ENCODE measurements at places on chromosomes 4 and X.
A peak's percentile ranks its signal among the peaks of the same experiment; 100 is the strongest.

DNA sequence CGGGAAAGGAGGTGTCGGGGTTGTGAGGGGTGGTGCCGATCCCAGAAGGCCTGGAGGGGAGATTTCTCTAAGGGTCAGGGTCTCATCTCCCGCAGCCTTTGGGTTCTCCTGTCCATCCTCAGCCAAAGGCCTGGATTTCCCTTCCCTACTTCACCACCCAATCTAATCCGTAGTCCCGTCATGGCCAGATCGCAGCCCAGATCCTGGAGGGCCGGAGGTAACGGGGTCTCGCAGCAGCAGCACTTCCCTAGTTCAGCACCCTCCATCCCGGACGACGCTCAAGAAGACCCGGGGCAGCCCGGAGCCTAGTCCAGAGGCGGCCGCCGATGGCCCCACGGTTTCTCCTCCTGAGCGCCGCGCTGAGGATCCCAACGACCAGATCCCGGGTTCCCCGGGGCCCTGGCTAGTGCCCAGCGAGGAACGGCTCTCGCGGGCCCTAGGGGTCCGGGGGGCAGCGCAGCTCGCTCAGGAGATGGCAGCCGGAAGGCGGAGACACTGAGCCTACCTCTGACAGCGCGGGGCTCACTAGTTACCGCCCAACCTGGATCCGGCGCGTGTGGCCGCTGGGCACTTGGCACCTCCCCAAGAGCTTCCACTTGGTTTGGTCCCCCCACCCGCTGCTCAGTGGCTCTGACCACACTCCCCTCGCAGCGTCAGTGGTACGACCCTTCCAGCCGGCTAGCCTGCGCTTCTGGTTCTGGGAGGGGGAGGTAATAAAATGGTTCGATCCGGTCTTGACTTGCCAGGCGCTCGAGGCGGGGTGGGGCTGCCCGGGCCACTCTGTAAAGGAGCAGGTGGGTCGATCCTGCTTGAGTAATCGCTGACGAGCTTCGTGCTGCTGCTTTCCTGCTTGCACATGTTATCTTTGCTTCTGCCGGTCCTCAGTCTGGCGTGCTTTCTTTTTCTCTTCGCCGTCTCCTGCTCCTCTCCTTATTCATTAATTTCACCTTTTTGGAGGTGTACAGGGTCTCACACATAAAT, 3.6 kb downstream of the MAGIX start:
- DNase-seq, result peak; percentile 94

GRCh38 chr4:20085156-20085555, 166.5 kb upstream of the SLIT2 start:
- DNase-seq, result no peak

DNA sequence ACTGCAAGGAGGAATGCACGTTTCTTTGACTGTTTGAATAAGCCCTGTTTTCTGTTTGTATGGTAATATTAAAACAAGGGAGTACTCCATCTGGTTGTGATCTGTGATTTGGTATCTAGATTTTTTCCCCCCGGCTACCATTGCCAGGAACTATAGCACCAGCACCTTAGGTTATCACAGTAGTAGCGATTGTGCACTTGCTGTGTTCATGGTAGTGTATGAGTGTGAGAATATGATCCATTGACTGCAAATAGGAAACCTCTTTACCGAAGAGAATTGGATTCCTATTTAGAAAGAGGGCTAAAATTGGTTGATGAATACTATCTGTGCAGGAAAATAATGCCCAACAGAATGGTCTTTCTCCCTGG, 69.9 kb downstream of the LARP7 start:
- DNase-seq, result no peak

GRCh38 chr4:86220121-86220520, 139.7 kb downstream of the MAPK10 start:
- DNase-seq, result no peak

GRCh38 chr4:76498550-76498949, 63.5 kb downstream of the SHROOM3 start:
- no peak for DNase-seq

DNA sequence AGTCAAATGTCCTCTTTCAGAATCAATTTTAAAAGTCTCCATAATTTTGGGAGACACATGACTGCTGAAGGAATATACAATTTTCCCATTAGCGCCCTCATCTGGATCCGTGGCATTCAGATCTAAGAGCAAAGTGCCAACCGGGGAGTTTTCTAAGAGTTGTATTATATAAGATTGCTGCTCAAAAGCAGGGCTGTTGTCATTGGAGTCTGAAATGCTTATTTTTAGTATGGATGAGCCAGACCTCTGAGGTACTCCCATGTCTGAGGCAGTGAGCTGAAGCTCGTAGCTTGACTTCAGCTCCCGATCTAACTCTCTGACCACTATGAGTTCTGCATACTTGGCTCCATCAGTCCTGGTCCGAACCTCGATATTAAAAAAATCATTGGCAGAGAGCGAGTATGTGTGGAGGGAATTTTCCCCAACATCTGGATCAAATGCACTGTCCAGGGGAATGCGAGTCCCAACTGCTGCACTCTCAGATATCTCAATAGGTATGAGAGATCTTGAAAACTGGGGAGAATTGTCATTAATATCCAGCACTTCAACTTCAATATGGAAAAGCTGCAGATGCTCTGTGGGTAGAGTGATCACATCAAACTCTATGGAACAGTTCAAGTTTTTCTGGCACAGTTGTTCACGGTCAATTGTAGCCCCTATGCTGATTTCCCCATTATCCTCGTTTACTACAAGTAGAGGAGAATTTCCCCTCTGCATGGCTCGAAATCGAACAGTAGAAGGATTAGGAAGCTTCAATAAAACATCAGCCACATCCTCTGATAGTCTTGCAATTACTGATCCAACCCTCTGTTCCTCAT, 917 bp downstream of the PCDH18 start:
- no peak for DNase-seq

DNA sequence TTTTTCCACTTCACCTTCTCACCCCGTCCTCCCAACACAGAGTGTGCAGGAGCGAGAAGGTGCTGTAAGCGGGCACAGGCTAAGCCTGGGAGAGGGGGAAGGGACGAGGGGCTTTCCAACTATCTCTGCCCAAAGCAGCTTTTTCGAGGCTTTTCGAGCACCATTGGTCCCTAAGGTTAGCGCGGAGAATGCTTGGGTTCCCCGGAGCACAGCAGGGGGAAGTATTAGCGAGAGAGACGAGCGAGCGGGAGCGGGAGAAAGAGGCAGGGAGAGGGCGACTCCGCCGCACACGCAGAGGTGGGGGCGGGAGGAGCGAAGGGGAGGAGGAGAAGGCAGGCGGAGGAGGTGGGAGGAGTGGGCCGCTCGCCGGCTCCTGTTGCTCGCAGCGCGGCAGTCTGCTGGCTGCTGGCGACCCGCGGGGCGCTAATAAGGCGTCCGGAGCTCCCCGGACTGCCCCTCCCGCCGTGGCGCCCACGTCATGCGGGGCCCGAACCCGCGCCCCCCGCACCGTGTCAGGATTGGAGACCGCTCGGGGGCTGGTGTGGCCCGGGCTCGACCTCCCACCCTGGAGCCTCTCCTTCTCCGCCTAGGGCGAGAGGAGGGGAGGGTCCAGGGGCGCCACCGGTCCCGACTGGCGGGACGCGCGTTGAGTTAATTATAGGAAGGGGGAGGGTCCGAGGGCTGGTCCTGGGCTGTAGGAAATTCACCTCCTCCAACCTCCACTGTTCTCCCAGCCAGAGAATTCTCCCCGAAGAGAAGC, at the start of gene ADAMTS3:
TSS of gene ADAMTS3 (minus strand) at position 263 of the 760 bp plus-strand sequence. CDS start 459 bp downstream, outside the sequence.
- DNase-seq, result peak; percentile 26

GRCh38 chr4:6198278-6198677, 2.1 kb downstream of the JAKMIP1 start:
- DNase-seq, result no peak

DNA sequence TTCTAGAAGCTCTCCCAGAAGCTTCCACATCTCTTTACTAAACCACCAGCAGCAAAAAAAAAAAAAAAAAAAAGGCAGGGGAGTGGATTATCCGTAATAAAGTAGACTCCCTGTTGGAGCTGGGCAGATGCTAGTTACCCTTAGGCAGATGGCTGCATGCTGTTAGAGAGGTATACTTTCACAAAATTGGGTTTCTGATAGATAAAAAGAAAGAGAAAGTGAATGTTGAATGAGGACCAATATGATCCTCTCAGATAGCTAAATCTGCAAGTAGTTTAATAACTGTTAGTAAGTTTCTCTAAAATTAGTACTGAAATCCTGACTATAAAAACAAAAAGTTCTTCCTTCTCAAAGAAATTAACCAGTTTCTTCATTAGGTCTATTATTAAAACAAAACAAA, 195.4 kb downstream of the ANAPC10 start:
- DNase-seq, result no peak

GRCh38 chr4:140675599-140676231, 80.5 kb downstream of the TBC1D9 start:
- no peak for DNase-seq

- no peak for DNase-seq
These were observed 58.9 kb downstream of the HTRA3 start for GRCh38 chr4:8328456-8328855.

DNA sequence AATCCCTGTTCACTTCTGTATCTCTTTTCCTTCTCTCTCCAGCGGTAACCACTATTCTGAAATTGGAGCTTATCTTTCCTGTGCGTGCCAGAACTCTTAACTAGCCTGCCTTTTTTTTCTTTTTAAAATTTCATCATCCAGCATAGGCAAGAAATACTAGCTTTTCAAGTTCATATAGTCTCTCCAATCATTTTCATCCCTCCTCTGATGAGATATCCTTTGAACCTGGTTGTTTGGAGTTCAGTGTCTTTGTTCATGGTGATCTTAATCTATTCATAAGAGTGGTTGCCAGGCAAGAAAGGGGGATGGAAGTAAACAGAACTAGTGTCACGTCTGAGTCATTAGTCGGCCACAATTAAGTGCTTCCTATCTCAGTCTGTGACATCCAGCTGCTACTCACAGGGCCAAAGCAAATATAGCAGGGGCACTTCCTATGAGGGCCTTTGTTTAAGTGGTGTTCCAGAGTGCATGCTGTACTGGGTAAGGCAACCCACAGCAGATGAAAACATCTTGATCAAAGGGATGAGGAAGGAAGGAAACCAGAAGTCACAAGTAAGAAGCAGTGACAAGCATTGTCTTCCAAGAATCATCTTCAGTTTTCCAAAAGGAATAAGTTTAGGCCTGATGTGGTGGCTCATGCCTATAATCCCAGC, 56.4 kb upstream of the XIAP start:
- peak; percentile 82 for DNase-seq

GRCh38 chrX:70176938-70177533, at the start of gene DGAT2L6:
TSS of gene DGAT2L6 (plus strand) at chrX:70177483. CDS start at chrX:70177583, 100 bp downstream.
- no peak for DNase-seq

DNA sequence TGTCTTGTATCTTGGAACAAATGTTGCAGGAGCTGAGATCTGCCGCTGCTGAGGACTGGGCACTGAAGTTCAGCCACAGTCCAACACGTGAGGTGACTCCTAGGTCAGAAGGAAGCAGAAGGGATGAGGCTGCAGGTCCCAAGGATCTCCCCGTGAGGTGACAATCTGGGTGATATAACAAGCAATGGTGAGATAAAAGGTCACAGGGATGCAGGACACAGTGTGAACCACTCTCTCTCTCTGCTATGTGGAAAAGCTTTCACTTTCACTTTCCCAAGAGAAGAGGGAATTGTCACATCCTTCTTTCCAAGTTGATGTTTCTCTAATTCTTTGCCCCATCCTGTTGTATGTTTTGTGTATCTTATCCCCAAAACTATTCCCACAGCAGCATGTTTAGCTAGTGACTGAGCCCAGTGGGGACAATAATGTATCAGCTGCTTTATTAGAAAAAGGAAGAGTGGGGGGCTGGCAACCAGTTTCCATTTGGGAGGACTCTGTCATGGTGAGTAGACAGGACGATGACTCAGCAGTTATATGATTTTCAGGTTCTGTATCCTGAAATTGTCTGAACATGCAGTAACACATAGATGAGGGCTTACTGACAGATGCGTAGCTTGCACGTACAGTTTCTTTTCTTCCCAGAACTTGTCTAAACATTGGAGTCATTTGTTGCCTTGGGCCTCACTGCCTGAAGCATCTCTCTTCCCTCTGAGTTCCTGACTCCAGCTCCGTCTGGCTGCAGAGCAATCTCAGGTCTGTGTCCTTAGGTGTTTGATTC, 1415.8 kb upstream of the TENM3 start:
- no peak for DNase-seq

DNA sequence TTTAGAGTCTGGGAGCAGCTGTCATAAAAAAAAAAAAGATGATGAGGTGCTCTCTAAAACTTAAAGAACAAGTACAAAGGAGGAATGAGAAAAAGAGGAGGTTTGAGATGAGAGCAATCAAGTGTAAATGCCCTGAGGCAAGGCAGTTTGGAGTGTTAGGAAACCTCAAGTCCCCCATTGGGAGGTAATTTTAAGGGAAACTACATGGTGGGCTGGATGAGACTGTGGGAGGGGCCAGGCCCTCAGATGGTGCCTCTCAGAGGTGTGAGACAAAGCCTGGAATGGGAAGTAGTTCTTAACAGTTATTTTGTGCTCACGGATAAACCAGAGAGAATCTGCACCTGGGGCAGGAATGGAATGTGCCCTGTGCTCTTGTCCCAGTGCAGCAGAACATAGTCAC, 1.9 kb upstream of the MAGEB3 start:
- DNase-seq, result no peak

- no peak for DNase-seq
These were observed 137.5 kb downstream of the AMMECR1 start for GRCh38 chrX:110180176-110180927.

GRCh38 chr4:89213382-89213701, 94.3 kb downstream of the GPRIN3 start:
- DNase-seq, result no peak

DNA sequence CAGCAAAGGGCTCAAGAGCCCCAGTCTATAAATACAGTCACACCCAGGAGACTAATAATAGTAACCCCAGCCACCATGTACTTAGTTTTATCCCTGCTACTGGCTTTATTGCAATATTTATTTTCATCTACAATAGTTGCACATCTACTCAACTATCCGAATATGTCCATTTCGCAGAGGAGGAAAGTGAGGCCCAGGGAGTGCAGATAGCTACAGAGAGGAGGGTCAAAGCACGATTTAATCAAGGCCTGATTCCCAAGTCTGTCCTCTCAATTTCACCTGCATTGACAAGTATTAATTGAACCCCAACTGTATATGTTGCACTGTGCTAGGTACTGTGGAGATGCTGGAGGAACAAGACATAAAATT, 4.0 kb upstream of the PLP2 start:
- no peak for DNase-seq

- DNase-seq, result no peak
These were observed 6.9 kb downstream of the CXCL6 start for GRCh38 chr4:73843369-73843768.

GRCh38 chrX:39749135-39749534, 348.6 kb downstream of the BCOR start:
- no peak for DNase-seq

DNA sequence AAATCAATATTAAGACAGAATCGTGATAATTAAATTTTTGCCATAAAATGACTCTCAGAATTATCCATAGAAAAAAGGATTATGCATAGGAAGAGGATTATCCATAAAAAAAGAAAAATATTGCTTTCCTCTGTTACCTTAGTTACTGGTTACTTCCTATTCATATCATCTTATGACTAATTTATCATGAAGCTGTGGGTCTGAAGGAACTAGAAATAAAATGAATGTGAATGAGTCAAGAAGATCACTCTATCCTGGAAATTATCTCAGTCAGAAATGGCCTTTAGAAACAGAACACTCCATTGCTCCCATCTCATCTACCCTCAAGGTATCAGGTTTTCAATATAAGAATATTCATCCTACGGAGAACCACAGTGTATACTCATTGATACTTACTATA, 19.4 kb downstream of the RPS6KA6 start:
- DNase-seq, result no peak

Data from large intestine (tissue), 12 donors.